ENCODE measurements at places on chromosomes 12 and 14. TPM values are rescaled to one million over a fixed set of nuclear protein-coding genes. Genes with fewer than 3 reads are reported as not detected.

Gene PPP4R4
- total RNA-seq = 0.23 TPM

GRCh38 chr12:52702338-52702737, 986 bp downstream of the KRT77 start:
- no peak for DNase-seq

- DNase-seq = peak; percentile 28
Measured at GRCh38 chr12:127257366-127257935, 1009.5 kb upstream of the TMEM132C start.

- no peak for DNase-seq
Measured at GRCh38 chr14:51939755-51940301, 49.5 kb upstream of the RTRAF start.

Gene IFNG
- total RNA-seq = not detected

- DNase-seq = no peak
Measured at GRCh38 chr14:92586963-92587699, 73.5 kb downstream of the RIN3 start.

GRCh38 chr12:7628381-7628961, 37.2 kb downstream of the APOBEC1 start:
- no peak for DNase-seq

DNA sequence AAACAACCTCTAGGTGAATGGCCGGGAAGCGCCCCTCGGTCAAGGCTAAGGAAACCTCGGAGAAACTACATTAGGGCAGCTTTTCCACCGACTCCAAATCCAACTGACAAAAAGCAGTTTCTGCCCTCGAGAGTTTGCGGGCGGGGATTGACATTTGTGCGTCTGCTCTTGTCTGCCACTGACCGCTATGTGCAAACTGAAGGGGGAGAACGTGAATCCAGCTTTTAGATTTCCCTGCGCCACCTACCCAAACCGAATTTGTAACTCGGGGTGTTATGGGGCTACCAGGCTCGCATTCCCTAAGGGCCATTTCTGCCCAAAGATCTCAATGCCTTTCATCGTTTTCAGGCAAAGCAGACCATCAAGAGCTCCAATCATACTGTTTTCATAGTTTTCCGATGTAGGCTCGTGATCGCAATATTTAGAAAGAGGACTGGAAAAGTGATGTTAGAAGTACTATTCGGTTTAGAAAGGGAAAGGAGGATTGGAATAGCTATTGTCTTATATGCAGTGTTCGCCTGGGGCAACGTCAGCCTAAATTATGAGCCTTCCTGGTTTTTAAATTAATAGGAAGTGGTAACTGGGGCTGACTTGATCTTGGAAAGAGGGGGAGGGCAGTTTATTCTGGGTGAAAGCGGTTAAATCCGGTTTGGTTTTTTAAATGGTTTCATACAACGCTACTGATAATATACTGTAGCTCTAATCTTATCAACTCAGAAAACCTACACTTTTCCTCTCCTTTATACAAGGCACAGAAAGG, 45.4 kb downstream of the BCAT1 start:
- DNase-seq = peak; percentile 28

Gene INSM2
- total RNA-seq = not detected

DNA sequence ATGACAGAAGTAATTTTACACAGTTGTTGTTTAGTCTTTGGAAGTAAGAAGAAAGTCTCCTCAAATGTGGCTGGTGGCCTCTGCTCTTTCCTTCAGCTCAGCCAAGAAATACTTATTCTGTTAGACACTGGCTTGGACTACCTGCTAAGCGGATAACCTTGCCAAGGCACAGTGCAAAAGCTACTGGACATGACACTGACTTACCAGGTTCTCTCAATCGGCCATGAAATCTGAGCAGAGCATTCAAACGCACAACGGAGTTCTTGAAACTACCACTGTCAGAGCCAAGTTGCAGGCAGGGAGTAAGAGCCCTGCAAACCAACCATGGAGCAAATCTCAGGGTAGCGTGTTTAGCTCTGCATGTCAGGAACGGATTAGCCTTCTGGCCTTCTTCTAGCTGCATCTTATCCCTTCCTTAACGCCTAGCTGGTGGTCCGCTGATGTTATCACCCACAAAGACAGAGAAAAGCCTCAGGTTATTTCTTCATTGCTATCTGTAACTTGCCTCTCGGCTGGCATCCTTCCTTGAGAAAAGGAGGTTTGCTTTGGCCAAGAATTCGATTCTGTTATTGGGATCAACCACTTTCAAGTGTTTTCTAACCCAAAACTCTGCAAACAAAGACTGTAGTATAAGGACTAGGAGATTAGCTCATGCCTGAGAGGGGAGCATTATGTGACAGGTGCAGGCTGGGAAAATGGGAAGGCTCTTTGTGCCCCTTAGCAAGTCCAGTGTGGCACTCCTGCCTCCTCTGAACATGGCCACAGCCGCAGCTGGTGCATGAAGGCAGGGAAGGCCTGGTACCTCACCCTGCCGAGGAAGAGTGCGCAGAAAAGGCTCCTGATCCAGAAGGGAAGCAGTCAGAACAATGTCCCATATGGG, 223.4 kb downstream of the GLT1D1 start:
- DNase-seq = no peak

GRCh38 chr12:57483466-57483865, 3.8 kb upstream of the ARHGAP9 start:
- no peak for DNase-seq

DNA sequence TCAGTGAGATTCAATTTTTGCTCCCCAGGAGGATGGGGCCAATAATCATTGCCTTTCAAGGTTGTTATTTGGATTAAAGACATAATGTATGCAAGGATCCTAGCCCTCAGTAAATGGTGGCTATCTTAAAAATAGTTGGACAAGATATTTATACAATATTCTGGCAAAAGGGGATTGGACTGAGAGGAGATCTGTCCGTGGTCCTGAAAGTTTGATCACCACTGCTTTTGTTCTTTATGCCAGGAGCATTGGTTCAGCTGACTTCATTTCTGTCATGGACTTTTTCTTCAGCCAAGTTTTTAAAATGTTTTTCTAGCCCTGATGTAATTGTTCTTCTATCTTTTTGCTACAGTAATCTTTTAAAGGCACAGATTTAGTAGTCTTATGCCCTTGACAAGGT, 70.2 kb upstream of the TCL1A start:
- no peak for DNase-seq

DNA sequence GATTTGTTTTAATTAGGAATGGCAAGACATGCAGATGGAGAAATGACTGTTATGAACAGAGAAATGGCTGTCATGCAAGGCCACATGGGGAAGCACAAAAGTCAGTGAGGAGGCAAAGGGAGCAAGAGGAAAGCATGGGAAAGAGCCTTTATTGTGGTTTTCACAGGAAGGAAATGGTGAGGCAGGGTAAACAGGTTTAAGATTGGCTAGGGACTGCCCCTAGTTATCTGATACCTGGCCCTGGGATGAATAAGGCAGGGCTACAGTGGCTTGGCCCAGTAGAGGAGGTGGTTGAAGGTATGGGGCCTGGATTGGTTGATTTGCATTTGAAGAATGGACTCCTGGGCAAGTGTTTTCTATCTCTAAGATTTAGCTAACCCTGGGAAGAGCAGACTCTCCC, 168.7 kb upstream of the CNOT2 start:
- no peak for DNase-seq

Gene PLEKHG7
- total RNA-seq = not detected

DNA sequence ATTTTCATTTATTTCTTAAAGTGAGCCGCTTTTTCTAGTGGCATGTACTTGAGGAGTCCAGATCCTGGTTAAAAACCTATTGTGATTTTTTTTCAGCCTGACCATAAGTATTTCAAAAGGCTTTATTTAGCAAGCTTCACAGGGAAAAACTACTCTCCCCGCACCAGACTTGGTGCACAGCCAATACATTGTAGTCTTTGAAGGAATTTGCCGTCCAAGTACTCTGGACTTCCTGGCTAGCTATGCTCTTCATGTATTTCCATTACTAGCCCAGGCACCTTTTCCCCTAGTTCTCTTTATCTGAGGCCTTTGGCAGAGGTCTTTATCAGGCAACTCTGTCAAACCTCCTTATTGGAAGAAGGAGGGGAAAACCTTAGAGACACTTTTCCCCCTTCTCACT, 234.7 kb downstream of the CCDC91 start:
- no peak for DNase-seq

DNA sequence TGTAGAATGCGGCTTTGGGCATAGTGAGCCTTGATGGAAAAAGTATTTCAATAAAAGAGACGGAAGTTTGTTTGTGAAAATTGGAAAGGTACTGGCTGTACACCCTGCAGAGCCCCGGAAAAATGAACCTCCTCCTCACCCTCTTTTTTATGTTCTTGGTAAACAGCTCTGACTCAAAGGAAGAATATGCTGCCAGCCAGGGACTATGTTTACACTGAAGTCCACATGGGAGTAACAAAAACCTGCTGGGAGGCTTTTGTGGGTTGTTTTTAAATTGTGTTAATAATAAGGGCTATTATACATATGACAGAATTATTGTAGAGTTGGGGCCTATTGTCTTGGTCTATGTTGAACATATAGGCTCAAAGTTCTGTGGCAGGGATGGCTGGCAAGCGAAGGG, 70.7 kb downstream of the TTC8 start:
- peak; percentile 5 for DNase-seq

DNA sequence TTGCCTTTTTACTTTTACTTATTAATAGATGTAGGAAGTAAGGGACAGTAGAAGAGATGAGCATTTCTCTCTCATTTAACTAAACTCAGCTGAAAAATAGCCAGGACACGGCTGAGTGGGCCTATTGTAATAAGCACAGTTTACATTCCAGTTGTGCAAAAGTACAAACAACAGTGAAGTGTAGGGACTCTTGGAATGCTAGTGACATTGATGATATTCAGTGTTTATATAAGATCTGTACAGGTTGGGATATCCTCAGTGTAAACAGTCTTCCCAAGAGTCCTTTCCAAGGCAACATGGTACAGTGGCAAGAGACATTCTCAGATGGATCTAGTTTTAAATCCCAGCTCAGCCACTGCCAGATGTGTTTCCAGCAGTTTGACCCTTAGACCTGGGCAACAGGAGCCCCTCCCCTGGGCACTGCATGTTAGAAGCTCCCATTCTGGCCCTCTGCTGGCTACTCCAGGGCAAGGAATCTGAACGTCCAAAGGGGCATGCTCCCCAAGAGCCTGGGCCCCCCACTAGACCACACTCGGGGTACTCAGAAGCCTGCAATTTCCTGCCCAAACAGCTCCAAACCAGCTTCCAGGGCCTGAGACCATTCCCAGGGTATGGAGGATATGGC, 55.3 kb downstream of the STAB2 start:
- no peak for DNase-seq

GRCh38 chr14:91284146-91284790, 39.8 kb upstream of the GPR68 start:
- DNase-seq = peak; percentile 50

- no peak for DNase-seq
Measured at GRCh38 chr14:37865719-37866549, 270.5 kb downstream of the TTC6 start.

- no peak for DNase-seq
Measured at GRCh38 chr12:74914378-74914777, 295.3 kb downstream of the KCNC2 start.

Gene ESR2
- not detected for total RNA-seq

GRCh38 chr14:67955261-67955660, 135.7 kb downstream of the RAD51B start:
- no peak for DNase-seq

- no peak for DNase-seq
Measured at GRCh38 chr12:19988459-19988873, 379.9 kb upstream of the PDE3A start.

Gene TAS2R8
- not detected for total RNA-seq

GRCh38 chr14:103155826-103156394, 32.6 kb downstream of the TNFAIP2 start:
- DNase-seq = no peak

Gene CAPS2
- total RNA-seq = 0.37 TPM

DNA sequence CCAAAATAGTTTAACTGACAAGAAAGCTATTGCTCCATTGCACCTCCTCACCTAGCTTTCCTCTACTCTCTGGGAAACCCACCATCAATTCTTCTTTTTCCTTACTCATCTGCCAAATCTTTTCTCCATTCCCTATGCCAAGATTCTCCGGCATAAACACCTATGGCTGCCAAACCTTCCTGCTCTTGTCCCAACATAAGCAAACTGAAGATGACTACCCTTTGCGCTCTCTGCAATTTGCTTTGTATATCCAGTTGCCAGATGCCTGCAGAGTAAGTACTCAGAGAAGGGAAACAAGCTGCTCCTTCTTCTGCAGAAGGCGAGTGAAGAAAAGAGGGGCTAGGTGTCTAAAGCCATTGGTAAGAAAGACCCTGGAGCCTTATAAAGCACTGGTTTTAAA, 11.5 kb downstream of the PTGER2 start:
- peak; percentile 77 for DNase-seq

Gene LAG3
- total RNA-seq = 0.17 TPM

DNA sequence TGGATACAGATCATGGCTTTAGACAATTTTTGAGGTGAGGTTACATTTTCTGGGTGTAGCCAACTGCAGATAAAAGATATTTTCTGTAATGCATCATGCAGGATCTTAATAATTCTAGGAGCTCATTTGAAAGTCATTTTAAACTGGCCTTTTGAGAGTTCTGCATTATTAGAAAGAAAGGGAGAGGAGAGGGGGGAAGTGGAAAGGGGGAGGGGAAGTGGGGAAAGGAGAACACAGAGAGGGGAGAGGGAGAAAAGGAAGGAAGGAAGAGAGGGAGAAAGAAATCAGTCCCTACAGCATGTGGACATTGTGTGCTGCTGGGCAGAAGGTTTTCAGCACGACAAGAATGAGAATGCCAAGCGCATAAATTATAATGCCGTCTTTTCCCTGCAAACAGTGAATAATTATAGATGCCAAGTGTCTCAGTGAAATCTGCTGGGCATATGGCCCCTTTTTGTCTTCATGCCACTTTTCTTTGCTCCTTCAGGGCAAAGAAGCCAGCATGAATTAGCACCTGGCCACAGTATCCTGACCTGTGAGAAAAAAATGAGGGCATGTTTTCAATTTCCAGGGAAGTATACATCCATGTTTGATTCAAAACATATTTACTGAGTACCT, 22.7 kb upstream of the PPP2R5C start:
- no peak for DNase-seq

GRCh38 chr12:111494676-111495075, 89.0 kb downstream of the SH2B3 start:
- DNase-seq = no peak

- DNase-seq = no peak
Measured at GRCh38 chr12:81597928-81598604, 161.1 kb downstream of the PPFIA2 start.

Gene ANKS1B
- not detected for total RNA-seq

DNA sequence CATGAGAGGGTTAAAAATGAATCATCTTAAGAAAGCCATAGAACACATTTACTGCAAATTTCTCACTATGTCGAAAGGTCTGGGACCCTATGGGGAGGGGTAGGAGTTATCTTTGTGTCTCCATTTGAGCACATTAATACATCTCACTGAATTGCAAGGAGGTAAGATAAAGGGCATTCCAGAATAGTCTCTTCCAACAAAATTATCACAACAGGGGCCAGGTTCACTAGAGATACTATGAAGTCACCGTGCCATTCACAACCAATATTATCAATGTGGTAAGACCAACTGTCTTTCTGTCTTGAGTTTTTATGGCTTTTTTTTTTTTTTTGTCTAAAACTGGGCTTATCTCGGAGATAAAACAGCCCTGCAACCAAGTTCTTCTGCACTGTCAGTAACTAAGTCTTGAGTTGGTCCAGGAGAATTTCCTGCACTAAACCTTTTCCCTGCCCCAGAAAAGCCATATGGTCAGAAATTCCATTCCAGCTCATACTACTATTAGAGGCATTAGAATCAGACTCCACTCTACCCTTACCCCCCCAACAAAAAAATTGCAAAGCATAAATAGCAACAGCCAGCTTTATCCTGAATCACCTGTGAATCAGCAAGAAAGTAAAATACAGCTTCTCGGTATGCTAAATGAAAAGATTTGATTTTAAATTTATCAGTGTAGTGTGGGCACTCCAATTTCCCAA, 79.7 kb downstream of the PTPRR start:
- no peak for DNase-seq
